ENCODE measurements at places on chromosomes 3 and 15.

DNA sequence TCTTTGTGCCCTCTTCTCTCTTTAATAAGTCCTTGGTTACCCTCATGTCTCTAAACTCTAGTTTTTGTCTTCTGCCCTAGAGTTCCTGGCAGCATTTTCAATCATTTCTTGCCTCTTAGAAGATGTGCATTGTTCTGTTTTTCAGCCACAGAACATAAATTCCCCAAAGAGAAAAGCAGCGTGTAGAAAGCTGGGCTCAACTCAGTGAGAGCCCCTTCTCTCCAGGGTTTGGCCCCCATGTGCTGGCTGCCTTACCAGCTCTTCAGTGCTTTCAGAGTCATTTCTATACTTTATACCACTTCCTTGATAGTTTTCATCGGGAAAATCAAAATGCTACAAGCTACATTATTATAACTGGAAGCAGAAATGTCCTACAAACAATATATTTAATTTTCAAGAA, 369.1 kb upstream of the GRM7 start:
- H3K4me3 ChIP-seq: no peak overlapping the region
- no peaks in the 10 kb centered on the region for H3K4me1 ChIP-seq
- no peaks in the 10 kb centered on the region for H3K27me3 ChIP-seq
- H3K27ac ChIP-seq: no peak overlapping the region
- no peaks in the 10 kb centered on the region for H3K36me3 ChIP-seq

GRCh38 chr15:78347586-78348543, 7.7 kb downstream of the CRABP1 start:
- H3K27ac ChIP-seq: no peak overlapping the region
- H3K36me3 ChIP-seq: no peaks in the 10 kb centered on the region
- H3K4me3 ChIP-seq: no peak overlapping the region
- DNase-seq: no peak

DNA sequence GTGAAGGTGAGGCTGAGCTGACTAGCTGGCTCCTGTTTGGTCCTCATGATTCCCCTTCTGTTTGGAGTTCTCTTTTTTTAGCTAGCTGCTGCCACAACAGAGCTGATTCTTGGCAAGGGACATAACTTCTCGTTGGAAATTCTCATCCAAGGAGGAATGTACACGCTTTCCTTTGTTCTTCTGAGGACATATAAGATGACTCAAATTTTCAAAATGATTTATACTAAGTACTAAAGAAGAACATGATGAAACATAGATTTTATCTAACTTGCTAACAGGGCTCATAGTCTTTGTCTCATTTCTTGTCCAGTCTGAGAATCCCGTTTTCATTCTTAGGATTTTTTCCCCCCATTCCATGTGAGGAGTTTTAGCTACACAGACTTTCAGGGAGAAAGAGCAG, 2.9 kb upstream of the TFG start:
- no peak overlapping the region for H3K27ac ChIP-seq
- DNase-seq: no peak
- peaks cover 12% of the 10 kb centered on the region for H3K4me1 ChIP-seq
- H3K4me3 ChIP-seq: no peak overlapping the region

DNA sequence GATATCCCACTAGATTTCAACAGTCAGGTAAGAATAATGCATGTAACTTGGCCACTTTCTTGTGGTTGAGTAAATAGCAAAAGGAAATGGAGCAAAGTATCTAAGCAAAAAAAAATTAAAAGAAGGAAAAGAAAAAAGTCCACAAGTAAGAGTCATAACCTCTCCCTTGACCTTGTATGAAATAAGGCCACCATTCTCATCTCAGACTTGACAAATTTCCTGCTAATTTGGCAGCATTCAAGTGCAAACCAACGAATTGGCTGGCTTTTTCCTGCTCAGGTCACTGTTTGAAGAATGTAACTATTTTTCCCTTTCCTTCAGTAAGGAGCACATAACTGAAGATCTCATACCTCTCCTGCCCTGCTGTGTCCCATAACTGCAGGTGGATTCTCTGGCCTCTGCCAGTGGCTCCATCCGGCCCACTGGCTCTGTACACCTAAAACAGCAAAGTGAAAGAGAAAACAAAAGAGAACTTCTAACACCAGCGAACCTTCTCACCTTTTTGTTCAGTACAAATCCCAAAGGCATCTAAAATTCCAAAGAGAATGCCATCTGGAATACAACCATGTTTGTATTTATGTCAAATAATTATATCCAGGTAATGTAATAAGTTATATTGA, 33.4 kb upstream of the RSL24D1 start:
- H3K4me1 ChIP-seq: no peaks in the 10 kb centered on the region
- no peaks in the 10 kb centered on the region for H3K27me3 ChIP-seq
- DNase-seq: no peak
- H3K27ac ChIP-seq: peak overlapping the region; percentile 16
- no peak overlapping the region for H3K4me3 ChIP-seq

DNA sequence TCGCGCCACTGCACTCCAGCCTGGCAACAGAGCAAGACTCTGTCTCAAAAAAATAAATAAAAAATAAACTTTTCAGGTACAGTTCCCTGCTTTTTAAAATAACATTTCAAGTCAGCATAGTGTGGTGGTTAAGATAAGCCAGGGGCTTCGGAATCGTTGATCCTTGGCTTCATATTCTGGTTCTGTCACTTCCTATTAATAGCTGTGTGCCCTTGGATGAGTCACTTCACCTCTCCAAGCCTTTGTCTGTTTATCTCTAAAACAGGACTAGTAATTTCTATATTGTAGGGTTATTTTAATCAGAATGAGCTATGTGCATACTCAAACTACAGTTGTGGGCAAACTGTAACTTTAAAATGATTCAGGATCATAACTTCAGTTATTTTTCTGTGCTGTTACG, 53.8 kb upstream of the SENP5 start:
- peaks cover 92% of the 10 kb centered on the region for H3K36me3 ChIP-seq
- H3K4me3 ChIP-seq: no peak overlapping the region
- no peak overlapping the region for H3K27ac ChIP-seq
- H3K27me3 ChIP-seq: no peaks in the 10 kb centered on the region
- H3K4me1 ChIP-seq: no peaks in the 10 kb centered on the region

- peaks cover 18% of the 10 kb centered on the region for H3K4me1 ChIP-seq
- H3K4me3 ChIP-seq: no peak overlapping the region
- no peaks in the 10 kb centered on the region for H3K36me3 ChIP-seq
Measured at GRCh38 chr3:179676081-179676480, 23.2 kb downstream of the USP13 start.

GRCh38 chr3:46684891-46685290, 8.6 kb downstream of the ALS2CL start:
- no peak overlapping the region for H3K4me3 ChIP-seq
- H3K27ac ChIP-seq: no peak overlapping the region
- DNase-seq: no peak
- H3K4me1 ChIP-seq: peaks cover 7% of the 10 kb centered on the region
- H3K36me3 ChIP-seq: peaks cover 85% of the 10 kb centered on the region

DNA sequence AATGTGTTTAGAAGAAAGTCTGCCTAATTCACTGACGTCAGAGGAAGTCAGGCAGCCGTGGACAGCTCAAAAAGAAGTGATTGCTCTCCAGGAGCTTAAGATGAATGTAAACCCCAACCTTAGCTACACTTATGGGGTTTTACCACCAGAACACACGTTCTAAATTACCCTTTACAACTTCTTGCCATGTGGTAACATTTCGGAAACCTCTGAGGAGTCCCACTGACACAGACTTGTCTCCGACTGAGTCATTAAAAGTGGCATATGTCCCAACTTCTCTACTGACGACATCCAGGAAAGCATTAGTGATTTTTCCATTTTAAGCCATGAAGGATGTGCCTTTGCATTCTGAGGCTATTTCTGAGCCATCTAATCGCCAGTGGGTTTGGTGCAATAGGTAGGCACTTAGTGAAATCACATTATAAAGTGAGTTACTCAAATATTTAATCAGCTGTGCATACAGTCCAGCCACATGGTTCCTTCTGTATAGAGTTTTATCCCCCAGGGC, 32.4 kb downstream of the C2CD4A start:
- H3K4me1 ChIP-seq: no peaks in the 10 kb centered on the region
- H3K27me3 ChIP-seq: no peaks in the 10 kb centered on the region
- no peaks in the 10 kb centered on the region for H3K36me3 ChIP-seq
- no peak for DNase-seq

DNA sequence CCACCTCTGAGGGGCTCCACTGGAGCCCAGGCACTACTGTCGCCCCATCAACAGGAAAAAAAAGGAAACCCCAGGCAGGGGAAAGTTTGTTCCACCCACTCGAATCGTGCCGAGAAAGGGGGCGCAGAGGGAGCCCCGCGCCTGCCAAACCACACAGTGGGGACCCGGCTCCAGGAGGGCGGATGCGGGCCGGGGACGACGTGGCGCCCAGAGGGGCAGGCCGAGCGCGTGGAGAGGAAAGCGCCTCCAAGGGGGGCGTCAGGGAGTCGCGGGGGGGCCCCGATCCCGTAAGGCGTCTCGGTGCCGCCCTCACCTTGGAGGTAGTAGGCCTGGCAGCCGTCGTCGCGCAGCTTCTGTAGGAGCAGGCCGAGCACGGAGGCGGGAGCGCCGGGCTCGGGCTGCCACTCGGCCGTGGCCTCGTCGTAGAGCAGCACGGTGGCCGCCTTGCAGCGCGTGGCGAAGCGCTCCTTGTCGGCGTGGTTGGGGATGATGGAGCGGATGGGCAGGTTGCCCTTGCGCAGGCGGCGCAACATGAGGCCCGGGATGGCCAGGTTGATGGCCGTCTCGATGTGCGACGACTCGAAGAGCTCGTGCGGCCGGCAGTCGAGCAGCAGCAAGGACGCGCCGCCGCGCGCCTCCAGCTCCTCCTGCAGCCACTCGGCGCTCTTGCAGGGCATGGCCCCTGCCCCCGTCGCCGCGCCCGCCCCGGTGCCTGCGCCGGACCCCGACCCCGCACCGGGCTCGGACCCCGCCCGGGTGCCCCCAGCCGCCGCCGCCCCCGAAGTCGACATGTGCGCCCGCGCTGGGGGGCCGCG, 627 bp downstream of the DUSP7 start:
- peaks cover 30% of the 10 kb centered on the region for H3K36me3 ChIP-seq
- peak overlapping the region; percentile 78 for H3K4me3 ChIP-seq
- peak; percentile 74 for DNase-seq
- H3K27me3 ChIP-seq: no peaks in the 10 kb centered on the region
- peak overlapping the region; percentile 83 for H3K27ac ChIP-seq
- H3K4me1 ChIP-seq: peaks cover 49% of the 10 kb centered on the region

GRCh38 chr3:131735116-131735515, 232.3 kb upstream of the MRPL3 start:
- no peaks in the 10 kb centered on the region for H3K27me3 ChIP-seq
- DNase-seq: no peak
- no peak overlapping the region for H3K4me3 ChIP-seq
- no peak overlapping the region for H3K27ac ChIP-seq
- no peaks in the 10 kb centered on the region for H3K4me1 ChIP-seq
- no peaks in the 10 kb centered on the region for H3K36me3 ChIP-seq

GRCh38 chr3:72617424-72618024, 230.7 kb downstream of the SHQ1 start:
- H3K4me3 ChIP-seq: no peak overlapping the region
- H3K36me3 ChIP-seq: no peaks in the 10 kb centered on the region
- H3K27ac ChIP-seq: no peak overlapping the region

DNA sequence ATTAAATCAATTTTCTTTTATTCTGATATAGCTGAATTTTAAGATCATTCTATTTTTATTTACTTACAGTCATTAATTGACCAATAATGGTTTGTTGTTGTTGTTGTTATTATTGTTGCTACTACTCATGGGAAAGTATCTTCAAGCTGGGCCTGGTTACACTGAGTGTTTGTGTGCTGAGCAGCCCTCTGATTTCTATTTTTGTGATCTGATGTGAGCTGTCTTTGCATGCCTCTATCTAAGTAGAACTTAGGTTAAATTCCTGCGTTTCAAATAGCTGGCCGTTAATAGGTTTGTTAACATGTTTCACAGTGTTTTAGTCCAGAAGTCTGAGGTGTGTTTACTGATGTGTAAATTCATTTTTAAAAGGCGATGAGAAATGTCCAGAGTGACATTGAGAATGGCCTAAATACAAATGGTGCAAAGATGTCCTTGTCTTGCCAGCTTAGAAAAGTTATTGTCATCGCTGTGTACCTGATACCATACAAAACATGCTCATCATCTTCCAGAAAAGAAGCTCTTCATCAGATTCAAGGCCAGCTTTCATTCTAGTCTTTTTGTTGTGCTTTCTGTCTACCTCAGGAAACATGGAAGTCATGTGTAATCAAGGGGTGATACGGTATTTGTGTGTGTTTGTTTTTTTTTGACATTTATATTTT, 15.8 kb downstream of the ARIH2 start:
- peaks cover 53% of the 10 kb centered on the region for H3K36me3 ChIP-seq
- no peak for DNase-seq
- peaks cover 32% of the 10 kb centered on the region for H3K4me1 ChIP-seq
- no peaks in the 10 kb centered on the region for H3K27me3 ChIP-seq
- no peak overlapping the region for H3K27ac ChIP-seq
- H3K4me3 ChIP-seq: no peak overlapping the region

- no peak for DNase-seq
- H3K4me1 ChIP-seq: no peaks in the 10 kb centered on the region
- no peak overlapping the region for H3K27ac ChIP-seq
- no peak overlapping the region for H3K4me3 ChIP-seq
Measured at GRCh38 chr3:96012939-96013338, 801.5 kb upstream of the EPHA6 start.

- H3K36me3 ChIP-seq: no peaks in the 10 kb centered on the region
- H3K27me3 ChIP-seq: no peaks in the 10 kb centered on the region
- no peak overlapping the region for H3K27ac ChIP-seq
Measured at GRCh38 chr15:100279446-100279845, 62.3 kb downstream of the ADAMTS17 start.

DNA sequence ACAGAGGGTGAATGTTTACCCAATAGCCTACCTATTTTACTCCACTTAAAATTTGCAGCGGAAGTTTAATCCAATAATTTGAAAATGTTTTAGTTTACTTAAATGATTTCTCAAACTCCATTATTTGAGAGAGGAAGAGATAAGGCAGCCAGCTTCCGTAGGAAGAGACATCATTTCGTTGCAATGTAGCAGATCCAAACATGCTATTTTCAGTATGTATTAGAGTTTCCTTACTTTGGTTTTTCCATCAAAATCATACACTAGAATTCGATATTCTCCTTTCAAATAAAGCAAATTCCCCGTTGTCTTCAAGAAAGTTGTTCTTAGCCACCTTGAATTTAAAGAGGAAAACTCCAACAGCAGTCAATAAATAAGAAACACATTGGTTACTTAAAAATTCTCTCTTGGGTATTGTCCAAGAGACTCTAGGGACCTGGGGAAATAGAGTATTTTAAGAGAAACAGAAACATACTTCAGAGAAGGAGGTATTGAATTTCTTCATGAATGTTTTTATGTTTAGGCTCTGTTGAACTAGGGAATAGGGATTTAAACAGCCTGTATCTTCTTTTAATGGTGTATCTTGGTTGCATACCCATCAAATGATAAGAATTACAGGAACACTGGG, 324.5 kb upstream of the GBE1 start:
- DNase-seq: no peak
- no peaks in the 10 kb centered on the region for H3K36me3 ChIP-seq
- H3K4me3 ChIP-seq: no peak overlapping the region
- no peaks in the 10 kb centered on the region for H3K4me1 ChIP-seq

- H3K27ac ChIP-seq: peak within 1 kb of the TSS; percentile 83
- H3K27me3 ChIP-seq: no peaks in the 10 kb centered on the region
- DNase-seq: no peak
- H3K4me1 ChIP-seq: peaks cover 56% of the 10 kb centered on the region
Measured at GRCh38 chr3:15797642-15798303, at the start of gene ANKRD28. ANKRD28 (minus strand) TSS chr3:15797979; CDS start chr3:15796521, 1,458 bp downstream.

GRCh38 chr3:139534455-139534812, 5.1 kb downstream of the RBP1 start:
- no peaks in the 10 kb centered on the region for H3K36me3 ChIP-seq
- H3K27ac ChIP-seq: peak overlapping the region; percentile 56
- DNase-seq: no peak
- H3K4me1 ChIP-seq: peaks cover 34% of the 10 kb centered on the region
